ENCODE measurements at places on chromosomes 6 and 20. TPM values are rescaled to one million over a fixed set of nuclear protein-coding genes. Genes with fewer than 3 reads are reported as not detected.

DNA sequence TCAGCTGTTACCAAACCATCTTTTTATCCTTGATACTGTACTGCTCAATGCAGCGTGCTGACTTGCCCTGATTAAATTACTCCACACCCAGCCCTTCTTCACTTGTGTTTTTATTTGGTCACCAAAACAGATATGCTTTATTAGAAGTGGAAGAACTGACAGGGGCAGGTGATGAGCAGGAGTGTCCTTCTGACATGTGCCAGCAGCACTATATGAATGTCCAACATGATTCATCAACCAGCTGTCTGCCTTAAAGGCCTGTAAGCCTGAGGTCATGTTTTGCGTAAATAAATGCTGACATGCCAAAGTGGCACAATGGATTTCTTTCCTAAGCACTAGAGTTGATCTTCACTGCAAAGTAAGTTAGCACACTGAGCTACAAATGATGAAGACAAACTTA lies 15.4 kb downstream of the POPDC3 start:
- H3K36me3 ChIP-seq: no peaks in the 10 kb centered on the region
- peak overlapping the region; percentile 91 for H3K27ac ChIP-seq
- H3K4me3 ChIP-seq: peak overlapping the region; percentile 40

LPA gene
- 1.9 TPM for total RNA-seq

- H3K4me3 ChIP-seq: no peak overlapping the region
- DNase-seq: no peak
- H3K27ac ChIP-seq: no peak overlapping the region
These were observed 10.5 kb downstream of the RAE1 start for GRCh38 chr20:57361517-57361916.

FOXF2 gene
- 0.71 TPM for total RNA-seq

WFDC2 gene
- total RNA-seq: 4.8 TPM

OLIG3 gene
- 75.1 TPM for total RNA-seq

DNA sequence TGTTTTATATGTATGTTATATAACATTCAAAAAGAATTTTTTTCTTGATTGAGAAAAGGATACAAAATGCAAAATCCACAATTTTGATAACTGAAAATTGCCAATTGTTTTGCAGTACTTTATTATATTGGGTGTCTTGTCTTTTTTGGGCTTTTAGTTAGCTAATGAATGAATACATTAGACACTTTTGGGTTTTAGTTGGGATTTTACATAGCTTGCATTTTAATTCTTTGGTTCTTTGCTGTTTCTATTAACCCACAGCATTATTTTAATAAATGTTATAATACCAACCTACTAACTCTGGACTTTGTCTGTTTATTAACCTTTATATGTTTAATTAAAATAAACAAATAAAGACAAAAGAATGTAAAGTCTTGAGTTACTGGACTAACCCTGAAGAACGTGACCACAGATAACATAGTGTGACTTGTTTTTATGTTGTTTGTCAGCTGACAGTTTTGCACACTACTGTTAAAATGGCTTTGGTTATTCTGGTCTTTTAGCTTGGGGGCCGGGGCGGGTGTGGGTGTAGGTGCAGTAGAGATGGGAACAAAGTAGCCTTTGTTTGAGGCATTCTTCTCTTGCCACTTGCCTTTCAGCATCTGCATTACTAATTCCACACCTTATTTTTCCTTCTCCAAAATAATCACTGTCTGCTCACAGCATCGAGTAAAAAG lies 159.1 kb downstream of the QKI start:
- H3K27me3 ChIP-seq: peaks cover 1% of the 10 kb centered on the region
- H3K4me3 ChIP-seq: no peak overlapping the region
- peaks cover 16% of the 10 kb centered on the region for H3K4me1 ChIP-seq
- no peak for DNase-seq

SF3B5 gene
- 98.0 TPM for total RNA-seq

TNFRSF21 gene
- total RNA-seq: 27.1 TPM

DNA sequence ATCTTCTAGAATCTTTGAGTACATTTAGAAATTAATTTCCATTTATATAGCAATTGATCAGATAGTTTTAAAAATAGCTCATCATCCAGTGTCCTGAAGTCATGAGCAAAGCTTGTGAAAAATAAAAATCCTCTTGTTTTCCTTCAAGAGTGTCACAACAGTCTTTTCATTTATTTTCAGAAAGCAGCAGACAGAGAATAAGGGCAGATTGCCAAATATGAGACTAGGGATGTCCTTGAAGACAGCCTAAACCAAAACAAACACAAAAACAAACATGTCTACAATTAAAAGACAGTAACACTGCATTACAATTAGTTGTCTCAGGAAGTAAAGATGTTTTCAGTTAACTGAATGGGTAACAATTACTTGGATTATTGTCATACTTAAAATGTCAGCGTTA lies 682.8 kb downstream of the TFAP2A start:
- DNase-seq: no peak
- H3K4me3 ChIP-seq: no peak overlapping the region
- no peak overlapping the region for H3K27ac ChIP-seq
- H3K27me3 ChIP-seq: no peaks in the 10 kb centered on the region

GRCh38 chr20:34495916-34496315 lies 20.3 kb upstream of the DYNLRB1 start:
- no peak overlapping the region for H3K4me3 ChIP-seq
- H3K27ac ChIP-seq: no peak overlapping the region
- no peak for DNase-seq

Measured in glutamatergic neuron (in vitro differentiated cells).